Suppressor macrophage (primary cell): ENCODE measurements at places on chromosomes 3 and 15.

- DNase-seq = no peak
Measured at GRCh38 chr3:67447393-67447792, 207.0 kb downstream of the SUCLG2 start.

GRCh38 chr15:69225355-69226022 is 65.1 kb downstream of the GLCE start:
- peak; percentile 59 for DNase-seq

DNA sequence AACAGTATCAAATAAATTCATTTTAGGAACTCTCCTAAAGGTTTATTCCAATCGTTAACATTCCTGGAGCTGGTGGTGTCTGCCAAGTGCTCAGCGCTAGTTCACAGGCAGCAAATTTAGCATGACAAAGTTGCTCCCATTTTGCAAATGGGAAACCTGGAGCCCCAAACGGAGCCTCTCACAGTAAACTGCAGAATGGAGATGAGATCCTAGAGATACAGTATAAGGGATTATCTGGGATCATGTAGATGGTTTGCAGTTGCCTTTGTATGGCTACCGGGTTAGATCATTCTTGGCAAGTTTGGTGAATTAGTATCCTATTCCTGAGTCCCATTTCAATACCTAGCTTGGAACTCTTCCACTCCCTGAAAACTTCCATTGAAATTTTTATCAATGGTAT is 173.7 kb downstream of the CDIN1 start:
- DNase-seq = no peak

DNA sequence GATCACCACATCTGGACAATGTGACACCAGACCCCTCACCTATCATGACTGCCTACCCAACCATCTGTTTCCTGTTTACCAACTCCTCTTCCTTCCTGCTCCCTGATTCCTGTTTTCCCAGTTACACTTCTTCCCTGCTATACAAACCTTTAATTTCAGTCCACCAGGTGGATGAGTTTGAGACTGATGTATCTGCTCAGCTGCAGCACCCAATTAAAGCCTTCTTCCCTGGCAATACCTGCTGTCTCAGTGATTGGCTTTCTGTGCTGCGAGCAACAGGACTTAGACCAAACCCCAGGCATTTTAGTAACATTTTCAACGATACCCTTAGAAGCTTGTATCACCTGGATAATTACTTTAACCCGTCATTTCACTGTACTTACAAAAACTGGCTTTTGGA is 968.2 kb upstream of the NR2F2 start:
- no peak for DNase-seq

DNA sequence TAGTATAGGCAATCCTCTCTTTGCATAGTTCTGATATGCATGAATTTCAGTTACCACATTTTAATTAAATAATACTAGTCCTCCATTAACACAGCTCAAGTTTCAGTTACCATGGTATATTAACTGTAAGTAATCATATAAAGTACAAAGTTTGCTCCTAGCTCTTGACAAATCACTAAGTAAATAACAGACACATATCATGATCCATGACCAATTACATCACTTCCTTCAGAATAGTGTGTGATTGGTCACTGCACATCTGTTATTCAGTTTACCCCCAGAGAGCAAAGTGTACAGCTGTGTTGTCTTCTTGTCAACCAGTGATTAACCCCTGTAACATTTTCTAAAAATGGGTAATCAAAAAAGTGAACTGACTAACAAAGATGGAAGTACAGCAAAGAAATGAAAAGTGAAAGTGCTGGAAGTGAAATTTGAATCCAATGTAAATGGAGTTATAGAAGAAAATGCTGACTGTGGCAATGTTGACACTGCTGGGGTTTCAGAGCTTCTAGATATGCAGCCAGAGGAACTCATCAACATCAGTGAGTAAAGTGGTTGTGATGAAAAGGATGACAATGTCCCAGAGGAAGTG is 30.2 kb upstream of the LEKR1 start:
- peak; percentile 52 for DNase-seq

- no peak for DNase-seq
Measured at GRCh38 chr15:84111575-84111974, 124.0 kb upstream of the GOLGA6L4 start.

- DNase-seq = no peak
Measured at GRCh38 chr15:41423979-41424659, 7.2 kb downstream of the RTF1 start.

- DNase-seq = no peak
Measured at GRCh38 chr3:31813197-31813596, 167.9 kb downstream of the OSBPL10 start.

DNA sequence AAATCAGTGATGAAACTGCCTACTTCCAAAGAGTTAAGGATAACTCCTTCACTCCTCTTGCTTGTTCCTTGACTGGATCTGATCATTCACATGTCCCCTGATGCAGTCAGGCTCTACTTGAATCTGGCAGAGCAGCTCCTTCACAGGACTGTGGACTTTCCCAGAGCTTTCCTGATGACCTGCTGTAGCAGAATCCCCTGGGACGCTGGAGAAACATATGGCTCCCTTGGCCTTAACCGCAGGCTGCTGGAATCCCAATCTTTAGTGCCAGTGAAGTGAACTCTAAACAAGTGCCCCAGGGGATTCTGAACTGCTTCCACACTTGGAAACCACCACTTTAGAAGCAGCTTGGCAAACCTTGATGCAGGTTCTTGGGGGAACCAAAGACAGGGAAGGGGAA is 217.8 kb downstream of the CHST2 start:
- no peak for DNase-seq
